ENCODE measurements at places on chromosomes 5 and 9. TPM values are rescaled to one million over a fixed set of nuclear protein-coding genes. Genes with fewer than 3 reads are reported as not detected.
A peak's percentile ranks its signal among the peaks of the same experiment; 100 is the strongest.

GRCh38 chr9:107337676-107338590 lies 54.9 kb downstream of the RAD23B start:
- peak; percentile 9 for DNase-seq

DNA sequence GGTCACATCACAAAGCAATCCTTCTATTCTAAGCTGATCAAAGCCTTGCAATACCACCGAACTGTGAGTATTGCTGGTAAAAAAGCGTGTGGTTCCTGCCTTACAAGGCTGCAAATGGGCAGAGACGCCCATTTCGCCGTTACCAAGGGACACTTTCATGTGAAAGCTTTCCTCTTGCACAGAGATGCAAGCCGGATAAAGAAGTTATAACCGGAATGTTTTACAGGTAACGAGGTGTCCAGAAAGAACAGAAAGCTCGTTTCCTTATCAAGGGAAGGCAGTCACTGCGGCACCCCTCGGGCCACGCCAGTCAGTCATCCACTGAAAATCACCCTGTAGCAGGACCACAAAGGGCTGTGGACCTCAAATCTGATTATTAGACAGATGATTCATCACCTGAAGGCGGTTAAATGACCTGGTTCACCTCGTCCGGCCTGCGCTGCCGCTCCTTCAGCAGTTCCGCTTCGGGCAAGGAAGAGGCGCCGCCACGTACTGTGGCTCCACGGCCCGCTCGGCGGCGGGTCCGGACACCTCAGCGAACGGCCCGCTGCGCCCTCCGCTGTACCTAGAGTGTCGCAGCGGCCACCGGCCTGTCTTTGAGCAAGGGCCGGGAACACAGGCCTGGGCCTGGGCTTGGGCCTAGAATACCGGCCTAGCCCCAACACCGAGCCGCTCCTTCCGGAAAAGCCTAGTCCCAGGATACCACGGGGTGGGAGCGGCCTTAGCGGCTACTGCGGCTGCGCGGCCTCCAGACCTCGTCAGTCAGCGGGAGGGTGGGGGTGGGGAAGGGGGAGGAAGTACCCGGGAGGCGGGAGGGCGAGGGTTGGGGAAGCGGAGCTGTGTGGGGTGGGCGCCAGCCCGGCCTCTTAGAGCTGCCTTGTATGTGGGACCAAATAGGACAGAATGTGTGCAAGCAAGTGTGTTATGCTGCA lies at the start of gene KLHL9:
KLHL9 (minus strand) TSS at position 704 of the 932 bp plus-strand sequence; CDS start at position 159, 545 bp downstream.
- peak; percentile 78 for DNase-seq

Gene CEP78
- 16.7 TPM for total RNA-seq

- no peak for DNase-seq
Observed at GRCh38 chr5:58491216-58491892, at the start of gene GAPT. TSS of gene GAPT (plus strand) at chr5:58491435. CDS start at chr5:58494537, 3,102 bp downstream.

DNA sequence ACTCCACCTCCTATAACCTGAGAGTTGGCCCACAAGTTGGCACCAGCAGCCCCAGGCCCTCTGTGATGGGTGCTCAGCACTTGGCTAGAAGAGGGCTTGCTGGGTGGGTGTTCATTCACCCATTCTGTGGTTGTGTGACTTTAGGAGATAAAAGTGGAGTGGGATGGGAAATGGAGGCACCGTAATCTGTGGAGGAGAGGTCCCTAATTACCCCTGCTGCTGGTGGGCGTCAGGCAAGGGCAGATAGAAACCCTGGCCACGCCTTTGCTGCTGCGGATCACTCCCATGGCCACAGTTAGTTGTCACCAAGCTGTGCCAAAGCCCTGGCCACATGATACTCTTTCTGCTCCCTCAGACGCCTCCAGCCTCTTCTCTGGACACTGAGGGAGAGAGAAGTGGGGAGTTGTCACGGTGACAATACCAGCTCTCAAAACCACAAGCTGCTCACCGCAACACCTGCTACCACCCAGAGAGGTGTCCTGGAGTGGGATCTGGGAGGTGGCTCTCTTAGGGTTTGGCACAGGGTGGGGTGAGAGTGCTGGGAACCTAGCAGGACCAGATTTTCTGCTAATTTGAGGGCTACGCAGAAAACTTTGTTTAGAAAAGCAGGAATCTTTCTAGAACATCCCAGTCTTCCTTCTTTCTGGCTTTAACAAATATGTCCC lies 12.0 kb upstream of the NEUROG1 start:
- no peak for DNase-seq

- no peak for DNase-seq
Observed at GRCh38 chr5:154516475-154516874, 38.4 kb upstream of the HAND1 start.

GRCh38 chr5:83844449-83845068 lies 123.9 kb upstream of the HAPLN1 start:
- DNase-seq: peak; percentile 49

DNA sequence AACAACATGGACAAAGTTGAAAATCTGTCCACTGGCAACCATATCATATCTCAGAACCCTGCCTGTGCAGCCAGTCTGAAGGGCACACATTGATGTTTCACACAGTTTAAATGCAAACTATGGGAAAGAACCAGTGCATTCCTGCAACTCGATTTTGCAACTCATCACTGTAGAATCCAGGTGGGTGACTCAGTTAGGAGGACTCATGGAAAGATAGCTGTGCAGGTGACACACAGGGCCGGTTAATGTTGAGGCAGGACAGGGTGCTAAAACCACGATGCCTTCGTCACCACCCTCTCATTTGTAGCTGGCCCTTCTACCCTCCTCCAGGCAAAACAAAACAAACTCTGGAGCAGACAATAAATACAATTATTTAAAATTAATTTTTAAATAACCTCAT lies 62.8 kb downstream of the TLE1 start:
- DNase-seq: peak; percentile 80

Gene PDE6A
- 0.10 TPM for total RNA-seq

- no peak for DNase-seq
Observed at GRCh38 chr9:72349911-72350310, 15.1 kb downstream of the ZFAND5 start.

Gene AJM1
- total RNA-seq: 1.8 TPM

- DNase-seq: peak; percentile 91
Observed at GRCh38 chr5:122182491-122182921, 53.2 kb downstream of the ZNF474 start.

GRCh38 chr9:69768716-69769115 lies 8.9 kb upstream of the PTAR1 start:
- DNase-seq: peak; percentile 50

DNA sequence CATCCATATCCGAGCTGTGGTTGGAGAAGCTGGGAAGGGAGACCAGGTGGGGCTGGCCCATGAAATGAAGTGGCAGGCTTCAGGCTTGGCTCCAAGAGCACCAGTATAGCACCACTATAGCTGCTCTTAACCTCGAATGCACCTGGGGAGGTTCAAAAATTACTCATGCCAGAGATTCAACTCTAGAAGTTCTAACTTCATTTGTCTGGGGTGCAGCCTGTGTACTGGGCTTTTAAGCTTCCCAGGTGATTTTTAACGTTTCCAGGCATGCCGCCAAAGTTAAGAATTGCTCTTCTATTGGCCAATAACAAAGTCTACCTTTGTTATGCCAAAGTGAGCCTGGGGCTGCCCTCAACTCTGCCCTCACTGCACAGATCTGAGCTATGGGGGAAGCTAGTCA lies 458 bp downstream of the PRSS3 start:
- DNase-seq: no peak

Gene CDKN2B-AS1
- total RNA-seq: 3.9 TPM

Gene ANKRD20A1
- not detected for total RNA-seq

DNA sequence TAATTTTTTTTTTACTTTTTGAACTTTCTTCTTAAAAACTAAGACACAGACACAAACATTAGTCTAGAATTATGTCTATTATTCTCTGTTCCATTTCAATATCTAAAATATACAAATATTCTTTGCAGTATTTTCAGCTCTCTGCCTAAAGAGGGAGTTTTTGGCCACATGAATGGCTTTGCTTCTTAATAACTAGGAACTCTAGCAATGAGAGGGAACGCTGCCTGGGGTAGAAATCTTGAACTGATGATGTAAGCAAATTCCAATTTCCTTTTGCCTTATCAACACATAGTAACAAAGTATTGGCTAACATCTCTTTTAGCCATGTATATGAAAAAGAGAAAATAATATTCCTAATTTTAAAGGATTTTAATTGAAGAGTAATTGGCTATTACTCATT lies 51.9 kb downstream of the SLC25A46 start:
- DNase-seq: peak; percentile 41

DNA sequence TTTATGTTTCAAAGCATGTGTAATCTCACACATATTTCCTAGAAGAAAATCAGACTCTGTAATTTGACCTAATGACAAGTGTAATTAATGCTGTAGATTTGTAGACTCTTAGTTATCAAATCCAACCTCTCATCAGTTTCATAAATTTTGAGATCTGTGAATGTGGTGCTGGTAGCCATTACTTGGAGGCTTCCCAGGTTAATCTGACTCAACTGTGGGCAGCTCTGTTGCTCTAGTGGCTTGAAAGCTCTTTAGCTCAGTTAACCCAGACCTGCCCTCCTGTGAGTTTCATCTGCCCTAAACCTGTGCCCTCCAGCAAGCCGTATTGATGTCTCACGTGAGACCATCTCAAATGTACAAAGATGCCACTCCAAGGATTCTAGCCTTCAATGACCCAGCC lies 323.4 kb downstream of the FBXL7 start:
- no peak for DNase-seq

GRCh38 chr9:136958473-136958872 lies 6.4 kb downstream of the LCN12 start:
- no peak for DNase-seq

Data from renal cortical epithelial cell (primary cell).